ENCODE measurements at places on chromosomes 3 and 15. TPM values are rescaled to one million over a fixed set of nuclear protein-coding genes. Genes with fewer than 3 reads are reported as not detected.

Gene HOMER2
- total RNA-seq: 1.2 TPM

Gene GOLGA8K
- not detected for total RNA-seq

Gene EPHB3
- 2.9 TPM for total RNA-seq

DNA sequence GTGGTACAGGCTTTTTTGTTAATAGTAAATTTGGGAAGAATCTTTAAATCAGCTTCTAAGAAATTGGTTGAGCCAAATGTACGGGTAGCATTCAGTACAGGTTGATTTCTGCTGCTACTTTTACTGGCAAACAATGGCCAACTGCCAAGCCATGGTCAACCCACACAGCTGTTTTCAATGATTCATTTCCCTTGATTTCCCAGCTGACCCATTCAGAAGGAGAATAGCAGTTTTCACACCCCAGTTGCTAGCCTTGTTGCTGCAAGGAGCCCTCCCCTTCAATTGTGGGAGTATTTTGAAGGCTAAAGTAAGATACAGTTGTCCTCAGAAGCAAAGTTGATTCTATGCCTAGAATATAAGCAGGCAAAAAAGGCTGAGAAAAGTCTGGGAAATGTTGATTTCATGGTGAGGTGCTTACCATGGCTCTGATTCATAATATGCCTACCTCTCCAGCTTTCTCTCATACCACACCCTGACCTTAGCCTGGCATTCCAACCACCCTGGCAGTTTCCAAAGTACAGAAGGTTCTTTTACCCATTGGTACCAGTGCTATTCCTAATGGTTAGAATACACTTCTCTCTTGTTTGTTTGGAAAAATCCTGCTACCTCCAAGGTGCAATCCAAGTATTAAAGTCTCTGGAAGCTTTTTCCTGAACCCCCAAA, 320.3 kb upstream of the TGFBR2 start:
- peak; percentile 69 for DNase-seq
- no peaks in the 10 kb centered on the region for H3K27me3 ChIP-seq
- peaks cover 38% of the 10 kb centered on the region for H3K4me1 ChIP-seq
- H3K4me3 ChIP-seq: no peak overlapping the region
- H3K36me3 ChIP-seq: no peaks in the 10 kb centered on the region

GRCh38 chr15:98408231-98408630, 240.1 kb upstream of the IGF1R start:
- H3K27me3 ChIP-seq: no peaks in the 10 kb centered on the region
- H3K36me3 ChIP-seq: no peaks in the 10 kb centered on the region
- H3K4me1 ChIP-seq: no peaks in the 10 kb centered on the region
- no peak overlapping the region for H3K4me3 ChIP-seq
- no peak overlapping the region for H3K27ac ChIP-seq

DNA sequence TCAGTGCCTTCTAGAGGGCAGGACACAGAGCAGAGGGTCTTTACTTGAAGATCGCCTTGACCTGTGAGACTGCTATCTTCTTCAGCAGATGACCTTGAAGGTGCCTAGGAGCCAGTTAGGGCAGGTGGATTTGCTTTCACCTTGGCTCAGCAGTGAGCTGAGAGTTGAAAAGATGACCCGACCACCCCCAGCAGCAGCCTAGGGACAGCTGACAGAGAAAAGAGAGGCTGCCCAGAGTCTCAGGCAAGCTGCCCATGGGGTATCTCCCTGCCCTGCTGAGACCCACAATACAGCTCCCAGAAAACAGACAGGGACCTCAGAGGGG, 453 bp upstream of the LTF start:
- no peak overlapping the region for H3K4me3 ChIP-seq
- DNase-seq: no peak
- H3K36me3 ChIP-seq: no peaks in the 10 kb centered on the region
- no peaks in the 10 kb centered on the region for H3K27me3 ChIP-seq
- peaks cover 18% of the 10 kb centered on the region for H3K4me1 ChIP-seq

GRCh38 chr3:58332575-58333188, at the start of gene PXK:
TSS of gene PXK (plus strand) at chr3:58332892. CDS start at chr3:58332989, 97 bp downstream.
- peak within 1 kb of the TSS; percentile 90 for H3K4me3 ChIP-seq
- H3K4me1 ChIP-seq: peaks cover 38% of the 10 kb centered on the region
- no peaks in the 10 kb centered on the region for H3K27me3 ChIP-seq
- H3K27ac ChIP-seq: no peak within 1 kb of the TSS
- peaks cover 5% of the 10 kb centered on the region for H3K36me3 ChIP-seq
- DNase-seq: peak; percentile 50

DNA sequence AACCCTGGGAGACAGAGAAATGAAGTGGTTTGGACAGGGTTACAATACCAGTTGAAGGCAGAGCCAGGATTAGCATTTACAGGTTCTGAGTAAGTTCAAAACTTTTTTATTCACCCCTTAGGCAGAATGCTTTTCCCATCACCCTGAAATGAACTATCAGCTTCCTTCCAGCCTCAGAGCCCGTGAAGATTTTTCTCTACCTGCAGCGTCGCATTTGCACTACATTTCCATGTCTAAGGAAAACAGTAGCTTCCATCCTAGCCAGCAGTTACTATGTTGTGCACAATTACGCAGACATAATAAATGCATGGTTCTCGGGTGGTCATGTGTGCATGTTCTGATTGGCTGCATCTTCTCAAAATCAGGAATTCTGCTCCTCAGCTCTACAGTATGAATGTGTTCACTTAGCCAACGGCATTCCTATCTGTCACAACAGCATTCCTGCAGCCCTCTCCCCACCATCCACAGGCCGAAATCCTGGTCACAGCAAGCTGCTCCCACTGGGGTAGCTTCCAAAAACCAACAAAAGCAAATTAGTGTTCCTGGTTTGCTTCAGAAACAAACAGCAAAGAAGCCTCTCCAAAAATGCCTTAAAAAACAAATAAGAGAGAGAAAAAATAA, 510.8 kb upstream of the SEMA6D start:
- DNase-seq: no peak

- H3K27me3 ChIP-seq: no peaks in the 10 kb centered on the region
- no peak for DNase-seq
- no peak overlapping the region for H3K4me3 ChIP-seq
These were observed 65.2 kb downstream of the CGGBP1 start for GRCh38 chr3:87993566-87993965.

DNA sequence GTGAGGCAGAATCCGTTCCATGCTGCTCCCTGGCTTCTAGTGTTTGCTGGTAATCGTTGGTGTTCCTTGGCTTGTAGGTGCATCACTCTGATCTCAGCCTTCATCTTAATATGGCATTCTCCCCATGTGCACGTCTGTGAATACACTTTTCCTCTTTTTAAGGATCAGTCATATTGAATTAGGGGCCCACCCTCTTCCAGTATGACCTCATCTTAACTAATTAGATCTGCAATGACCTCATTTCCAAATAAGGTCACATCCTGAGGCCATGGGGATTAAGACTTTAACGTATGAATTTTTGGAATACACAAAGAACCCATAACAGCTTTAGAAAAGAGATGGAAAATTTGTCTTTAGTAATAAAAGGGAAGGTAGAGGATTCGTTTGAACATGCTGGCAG, 34.1 kb upstream of the MASP1 start:
- no peak overlapping the region for H3K27ac ChIP-seq
- no peaks in the 10 kb centered on the region for H3K36me3 ChIP-seq
- H3K27me3 ChIP-seq: no peaks in the 10 kb centered on the region
- no peak overlapping the region for H3K4me3 ChIP-seq
- DNase-seq: no peak

Measured in SJSA1 (cell line).